Fibroblast of villous mesenchyme (primary cell): ENCODE measurements at places on chromosomes 3 and 15. TPM values are rescaled to one million over a fixed set of nuclear protein-coding genes. Genes with fewer than 3 reads are reported as not detected.

The IL20RB gene
- 1.6 and 2.2 TPM in 2 replicates for total RNA-seq

The TRH gene
- not detected in 2 replicates for total RNA-seq

The PLXNB1 gene
- total RNA-seq, result 26.1 and 35.0 TPM in 2 replicates

The TRPM7 gene
- 58.3 and 69.5 TPM in 2 replicates for total RNA-seq

The NANOGP8 gene
- total RNA-seq, result 0.32 TPM in 1 of 2 replicates, not detected in the other

The LYSMD2 gene
- 5.2 and 10.8 TPM in 2 replicates for total RNA-seq
